Motor neuron (in vitro differentiated cells): ENCODE measurements at places on chromosomes 6 and 20. TPM values are rescaled to one million over a fixed set of nuclear protein-coding genes. Genes with fewer than 3 reads are reported as not detected.

CLPSL2 gene
- not detected in 2 replicates for total RNA-seq

SLC17A1 gene
- total RNA-seq: not detected in 2 replicates

DNA sequence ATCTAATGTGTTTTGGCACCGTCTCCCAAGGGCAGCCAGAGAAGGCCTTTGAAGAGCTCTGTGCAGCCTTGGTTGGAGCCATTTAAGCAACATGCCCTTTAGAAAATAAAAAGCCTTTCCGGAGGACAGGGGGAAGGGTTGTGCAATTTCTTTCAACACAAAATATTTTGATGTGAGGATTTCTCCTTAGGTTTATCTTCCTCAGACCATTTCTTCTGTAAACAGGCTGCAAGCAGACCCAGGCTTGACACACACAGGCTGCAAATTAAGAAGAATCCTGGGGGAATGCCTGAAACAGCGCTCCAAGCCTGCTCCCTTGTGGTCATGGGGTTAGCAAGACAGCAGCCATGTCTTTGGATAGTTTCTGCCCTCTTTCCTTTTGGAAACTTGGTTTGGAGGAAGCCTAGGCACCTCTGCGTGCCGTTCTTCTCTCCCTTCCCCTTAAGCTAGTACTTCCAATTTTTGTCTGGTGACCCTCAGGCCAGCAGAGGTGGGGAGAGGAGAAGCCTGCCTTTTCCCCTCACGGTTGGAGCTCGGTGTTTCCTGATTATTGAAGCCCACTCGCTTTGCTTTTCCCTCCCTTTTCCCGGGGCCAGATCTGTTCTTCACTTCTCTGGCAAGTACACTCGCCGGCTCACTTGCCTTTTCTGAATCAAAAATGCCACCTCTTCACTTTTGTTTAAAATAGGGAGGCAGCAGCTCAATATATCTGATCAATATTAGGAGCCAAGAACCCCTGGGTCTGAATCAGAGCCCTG is 39.6 kb upstream of the NOX3 start:
- ATAC-seq: peak; percentile 69

DNA sequence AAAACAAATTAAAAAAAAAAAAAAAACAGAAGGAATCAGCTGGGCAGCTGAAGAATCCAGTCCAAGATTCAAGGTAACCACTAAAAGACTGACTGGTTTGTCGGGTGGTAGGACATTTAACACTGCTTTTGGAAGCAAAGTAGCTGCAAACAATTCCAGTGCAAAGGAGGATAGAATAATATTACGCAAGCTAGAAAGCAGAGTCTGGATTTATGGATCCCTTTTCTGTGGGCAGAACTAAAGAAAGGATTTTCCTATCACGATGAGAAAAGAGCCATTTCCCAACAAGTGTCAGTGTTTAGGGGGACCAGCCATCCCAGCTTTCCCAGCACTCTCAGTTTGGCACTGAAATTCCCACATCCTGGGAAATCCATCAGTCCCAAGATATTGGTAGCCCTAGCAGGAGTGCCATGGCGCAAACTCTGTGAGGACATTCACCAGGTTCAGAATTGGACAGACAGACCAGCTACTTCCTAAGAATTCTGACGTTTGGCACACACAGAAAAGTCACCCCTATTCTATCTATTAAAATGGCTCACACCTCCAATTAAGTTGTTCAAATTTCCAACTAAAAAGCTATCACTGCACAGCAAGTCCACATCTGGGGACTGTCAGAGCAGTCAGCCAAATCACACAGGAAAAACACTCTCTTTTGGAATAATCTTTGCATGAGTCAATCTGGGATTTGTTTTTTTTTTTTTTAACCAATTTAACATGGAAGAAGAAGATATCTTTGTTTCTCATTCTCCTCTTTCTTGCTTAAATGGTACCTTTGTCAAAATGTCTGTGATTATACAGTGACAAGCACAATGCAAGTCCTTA is 356.8 kb upstream of the ARID1B start:
- no peak for ATAC-seq

GRCh38 chr6:57017841-57018240 is 28.7 kb upstream of the KIAA1586 start:
- ATAC-seq: no peak

GRCh38 chr6:28657769-28658465 is 132.2 kb downstream of the GPX5 start:
- peak; percentile 97 for ATAC-seq

- no peak for ATAC-seq
These were observed 503.6 kb downstream of the MMUT start for GRCh38 chr6:48959251-48960060.

DNA sequence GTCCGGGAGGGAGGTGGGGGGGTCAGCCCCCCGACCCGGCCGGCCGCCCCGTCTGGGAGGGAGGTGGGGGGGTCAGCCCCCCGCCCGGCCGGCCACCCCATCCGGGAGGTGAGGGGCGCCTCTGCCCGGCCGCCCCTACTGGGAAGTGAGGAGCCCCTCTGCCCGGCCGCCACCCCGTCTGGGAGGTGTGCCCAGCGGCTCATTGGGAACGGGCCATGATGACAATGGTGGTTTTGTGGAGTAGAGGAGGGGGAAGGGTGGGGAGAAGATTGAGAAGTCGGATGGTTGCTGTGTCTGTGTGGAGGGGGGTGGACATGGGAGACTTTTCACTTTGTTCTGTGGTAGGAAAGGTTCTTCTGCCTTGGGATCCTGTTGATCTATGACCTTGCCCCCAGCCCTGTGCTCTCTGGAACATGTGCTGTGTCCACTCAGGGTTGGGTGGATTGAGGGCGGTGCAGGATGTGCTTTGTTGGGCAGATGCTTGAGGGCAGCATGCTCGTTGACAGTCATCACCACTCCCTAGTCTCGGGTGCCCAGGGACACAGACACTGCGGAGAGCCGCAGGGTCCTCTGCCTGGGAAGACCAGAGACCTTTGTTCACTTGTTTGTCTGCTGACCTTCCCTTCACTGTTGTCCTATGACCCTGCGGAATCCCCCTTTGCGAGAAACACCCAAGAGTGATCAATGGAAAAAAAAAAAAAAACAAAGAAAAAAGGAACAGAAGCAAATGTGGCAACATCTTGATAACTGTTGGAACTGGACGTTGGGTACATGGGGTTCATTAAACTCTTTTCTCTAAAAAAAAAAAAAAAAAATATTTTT is 15.7 kb upstream of the E2F1 start:
- ATAC-seq: no peak

DNA sequence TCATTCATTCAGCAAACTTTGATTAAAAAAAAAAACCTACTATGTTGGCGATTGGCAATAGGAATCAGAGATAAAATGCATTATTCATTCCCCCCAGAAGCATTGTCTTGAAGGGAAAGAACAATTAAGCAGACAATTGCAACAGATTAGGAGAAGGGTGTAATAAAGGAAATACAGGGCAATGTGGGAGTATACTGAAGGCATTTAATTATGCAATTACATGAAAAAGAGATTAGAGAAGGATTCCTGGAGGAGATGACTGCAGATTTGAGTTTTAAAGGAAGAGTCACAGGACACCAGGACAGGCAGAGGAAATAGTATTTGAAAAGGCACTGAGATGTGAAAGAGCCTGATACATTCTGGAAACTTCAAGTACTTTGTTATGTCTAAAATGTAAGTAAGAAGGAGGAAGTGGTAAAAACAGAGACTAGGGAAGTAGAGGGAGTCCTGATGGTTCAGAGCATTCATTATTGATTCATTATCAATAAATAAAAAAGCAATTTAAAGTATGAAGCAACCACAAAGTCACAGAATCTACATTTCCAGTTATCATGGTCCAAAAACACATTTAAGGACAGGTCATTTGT is 43.7 kb downstream of the THEMIS start:
- ATAC-seq: no peak

GRCh38 chr6:4660377-4661321 is 115.6 kb upstream of the CDYL start:
- ATAC-seq: no peak

- peak; percentile 86 for ATAC-seq
These were observed 27.4 kb upstream of the MAPRE1 start for GRCh38 chr20:32792316-32792715.

- ATAC-seq: no peak
These were observed 1.6 kb downstream of the SIRT5 start for GRCh38 chr6:13576017-13576416.
